ENCODE measurements at places on chromosomes 11 and 22. TPM values are rescaled to one million over a fixed set of nuclear protein-coding genes. Genes with fewer than 3 reads are reported as not detected.

GRCh38 chr11:47327025-47327424, 25.5 kb downstream of the MYBPC3 start:
- H3K4me3 ChIP-seq, result no peak overlapping the region
- no peaks in the 10 kb centered on the region for H3K27me3 ChIP-seq
- H3K4me1 ChIP-seq, result no peaks in the 10 kb centered on the region

DNA sequence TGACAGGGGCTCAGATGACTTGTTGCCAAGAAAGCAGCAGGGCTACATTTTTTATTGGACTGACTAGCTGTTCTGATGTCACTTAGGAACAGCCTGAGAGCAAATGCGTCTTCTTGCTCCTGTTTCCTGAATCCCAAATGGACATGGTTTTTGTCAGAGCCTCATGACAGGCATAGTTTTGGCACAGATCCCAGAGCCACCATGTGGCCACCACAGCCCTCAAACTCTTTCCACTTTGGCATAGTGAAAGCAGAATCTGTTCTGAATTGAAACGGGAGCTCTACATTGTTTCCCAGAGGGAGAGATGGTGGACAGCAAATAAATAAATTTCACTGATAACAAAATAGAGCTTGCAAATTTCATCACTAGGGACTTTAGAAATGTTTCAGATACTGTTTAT, 222.2 kb downstream of the C11orf87 start:
- H3K27me3 ChIP-seq, result no peaks in the 10 kb centered on the region
- H3K4me1 ChIP-seq, result no peaks in the 10 kb centered on the region
- no peaks in the 10 kb centered on the region for H3K36me3 ChIP-seq

The KCNJ5 gene
- total RNA-seq, result 299 TPM

DNA sequence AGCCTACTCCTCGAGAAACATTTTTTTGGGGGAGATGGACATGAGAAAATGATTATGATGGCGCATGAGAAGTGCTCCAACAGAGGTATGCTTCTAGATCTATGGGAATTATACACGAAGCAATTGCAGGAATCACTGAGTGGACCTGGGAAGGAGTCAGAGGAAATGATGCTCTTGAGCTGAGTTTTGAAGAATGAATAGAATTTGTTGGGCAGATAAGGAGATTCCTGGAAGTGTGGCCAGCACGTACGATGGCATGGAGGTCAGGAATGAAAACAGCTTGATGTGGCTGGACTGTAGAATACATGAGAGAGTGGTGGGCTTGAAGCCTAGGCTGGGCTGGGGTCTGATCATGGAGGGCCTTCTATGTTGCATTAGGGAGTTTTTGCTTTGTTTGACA, 31.7 kb downstream of the ADAMTS15 start:
- no peaks in the 10 kb centered on the region for H3K36me3 ChIP-seq
- no peak for DNase-seq
- H3K27me3 ChIP-seq, result no peaks in the 10 kb centered on the region
- H3K4me3 ChIP-seq, result no peak overlapping the region

The SMCO4 gene
- 64.1 TPM for total RNA-seq

GRCh38 chr11:116176484-116177005, 596.2 kb downstream of the BUD13 start:
- H3K4me1 ChIP-seq, result no peaks in the 10 kb centered on the region
- H3K27ac ChIP-seq, result no peak overlapping the region
- no peak for DNase-seq
- no peak overlapping the region for H3K4me3 ChIP-seq

The CCDC73 gene
- total RNA-seq, result 0.32 TPM

DNA sequence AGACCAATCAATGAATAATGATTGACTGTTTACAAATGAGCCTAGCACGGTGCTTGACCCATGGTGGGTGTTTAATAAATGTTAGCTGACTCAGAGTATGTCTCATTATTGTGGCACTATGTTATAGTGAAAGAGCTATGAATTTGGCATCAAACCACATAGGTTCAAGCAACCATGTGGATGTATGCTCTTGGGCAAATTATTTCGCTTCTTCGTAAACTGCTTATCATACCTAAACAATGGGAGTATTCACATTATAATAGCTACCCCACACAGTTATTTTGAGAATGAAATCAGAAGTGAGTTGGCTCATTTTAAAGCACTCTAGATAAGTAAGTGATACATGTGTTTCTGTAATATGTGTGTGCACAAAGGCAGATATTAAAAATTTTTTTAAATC, 118.7 kb upstream of the HSD17B12 start:
- H3K36me3 ChIP-seq, result no peaks in the 10 kb centered on the region
- H3K4me1 ChIP-seq, result no peaks in the 10 kb centered on the region
- DNase-seq, result no peak
- H3K27me3 ChIP-seq, result peaks cover 14% of the 10 kb centered on the region

DNA sequence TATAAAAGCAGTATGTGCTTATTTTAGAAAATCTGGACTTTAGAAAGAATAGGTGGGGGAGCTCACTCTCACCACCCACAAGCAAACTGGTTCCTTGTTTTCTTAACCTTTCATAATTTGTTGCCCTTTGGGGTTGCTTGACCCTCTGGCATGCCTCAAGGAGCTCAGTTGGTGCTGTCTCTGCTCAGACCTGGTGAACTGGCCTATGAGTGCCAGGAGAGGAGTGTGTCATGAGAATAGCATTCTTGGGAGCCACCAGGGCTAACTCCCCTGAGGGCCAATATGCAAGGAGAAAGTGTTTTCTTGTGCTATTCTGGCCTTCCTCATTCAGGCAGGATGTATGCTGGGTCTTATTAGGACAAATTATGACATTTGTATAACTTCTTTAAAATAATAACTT, 21.0 kb upstream of the AMOTL1 start:
- H3K4me3 ChIP-seq, result no peak overlapping the region
- no peaks in the 10 kb centered on the region for H3K4me1 ChIP-seq
- no peaks in the 10 kb centered on the region for H3K27me3 ChIP-seq
- no peak overlapping the region for H3K27ac ChIP-seq
- no peaks in the 10 kb centered on the region for H3K36me3 ChIP-seq

- no peaks in the 10 kb centered on the region for H3K36me3 ChIP-seq
- peaks cover 4% of the 10 kb centered on the region for H3K27me3 ChIP-seq
- DNase-seq, result no peak
- no peak within 1 kb of the TSS for H3K4me3 ChIP-seq
- no peak within 1 kb of the TSS for H3K27ac ChIP-seq
- peaks cover 20% of the 10 kb centered on the region for H3K4me1 ChIP-seq
Measured at GRCh38 chr11:119316729-119317591, at the start of gene MCAM. Gene MCAM, minus strand, starts transcription at chr11:119317130. Its CDS starts 29 bp downstream, at chr11:119317101.

DNA sequence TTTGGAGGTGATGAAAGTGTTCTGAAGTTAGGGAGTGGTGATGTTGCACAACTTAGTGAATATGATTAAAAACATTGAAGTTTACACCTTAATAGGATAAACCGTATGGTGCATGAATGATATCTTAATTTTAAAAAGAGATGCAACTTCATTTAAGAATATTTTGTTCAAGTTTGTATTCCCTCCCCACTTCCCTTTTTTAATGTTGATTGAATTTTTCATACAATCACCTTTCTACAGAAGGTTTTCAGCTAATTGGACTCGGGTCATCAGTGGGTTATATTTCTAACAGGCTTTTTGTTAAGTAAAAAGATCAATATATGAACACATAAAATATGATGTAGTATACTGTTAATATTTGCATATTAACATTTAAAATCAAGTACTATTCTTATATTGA, 72.6 kb downstream of the DDIAS start:
- peaks cover 4% of the 10 kb centered on the region for H3K4me1 ChIP-seq
- no peak overlapping the region for H3K4me3 ChIP-seq
- no peaks in the 10 kb centered on the region for H3K36me3 ChIP-seq
- no peak for DNase-seq
- H3K27ac ChIP-seq, result no peak overlapping the region
- no peaks in the 10 kb centered on the region for H3K27me3 ChIP-seq

- no peaks in the 10 kb centered on the region for H3K36me3 ChIP-seq
- H3K27me3 ChIP-seq, result no peaks in the 10 kb centered on the region
- no peaks in the 10 kb centered on the region for H3K4me1 ChIP-seq
- no peak for DNase-seq
Measured at GRCh38 chr11:59676205-59676604, 7.4 kb upstream of the PATL1 start.

The FGF4 gene
- total RNA-seq, result not detected

DNA sequence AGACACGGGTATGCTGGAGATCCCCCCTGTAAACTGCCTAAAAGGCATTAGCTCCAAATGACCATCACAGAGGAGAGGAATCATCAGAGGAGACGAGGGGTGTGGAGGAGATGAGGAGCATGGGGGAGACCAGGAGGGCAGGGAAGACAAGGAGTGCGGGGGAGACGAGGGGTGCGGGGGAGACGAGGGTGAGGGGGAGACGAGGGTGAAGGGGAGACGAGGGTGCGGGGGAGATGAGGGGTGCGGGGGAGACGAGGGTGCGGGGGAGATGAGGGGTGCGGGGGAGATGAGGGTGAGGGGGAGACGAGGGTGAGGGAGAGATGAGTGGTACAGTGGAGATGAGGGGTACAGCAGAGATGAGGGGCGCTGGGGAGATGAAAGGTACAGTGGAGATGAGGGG, 17.5 kb upstream of the GAL start:
- no peak overlapping the region for H3K27ac ChIP-seq
- peaks cover 10% of the 10 kb centered on the region for H3K27me3 ChIP-seq
- DNase-seq, result peak; percentile 39
- no peak overlapping the region for H3K4me3 ChIP-seq
- H3K4me1 ChIP-seq, result no peaks in the 10 kb centered on the region
- no peaks in the 10 kb centered on the region for H3K36me3 ChIP-seq

- H3K27ac ChIP-seq, result no peak overlapping the region
- DNase-seq, result no peak
- no peaks in the 10 kb centered on the region for H3K27me3 ChIP-seq
- no peaks in the 10 kb centered on the region for H3K4me1 ChIP-seq
- no peaks in the 10 kb centered on the region for H3K36me3 ChIP-seq
Measured at GRCh38 chr11:86116386-86116726, 47.5 kb upstream of the PICALM start.

DNA sequence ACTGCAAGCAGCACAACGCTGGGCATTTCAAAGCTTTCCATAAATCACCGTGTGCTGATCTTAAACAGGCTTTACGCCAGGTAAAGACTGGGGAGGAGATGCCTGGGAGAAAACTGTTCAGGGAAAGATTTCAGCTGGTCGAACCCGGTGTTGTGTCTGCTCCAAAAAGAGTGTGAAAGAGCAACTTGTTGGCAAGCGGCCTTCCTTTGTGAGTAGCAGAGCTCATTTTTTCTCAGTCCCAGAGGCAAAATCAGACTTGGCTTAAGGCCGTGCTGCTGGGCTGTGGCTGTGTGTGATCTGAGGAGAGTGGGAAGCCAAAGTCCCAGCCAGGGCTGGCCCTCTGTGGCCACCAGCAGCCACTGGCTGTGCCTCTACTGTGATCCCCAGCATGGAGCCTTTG, 75.7 kb upstream of the E2F8 start:
- H3K4me3 ChIP-seq, result no peak overlapping the region
- peaks cover 8% of the 10 kb centered on the region for H3K4me1 ChIP-seq
- peak; percentile 56 for DNase-seq

DNA sequence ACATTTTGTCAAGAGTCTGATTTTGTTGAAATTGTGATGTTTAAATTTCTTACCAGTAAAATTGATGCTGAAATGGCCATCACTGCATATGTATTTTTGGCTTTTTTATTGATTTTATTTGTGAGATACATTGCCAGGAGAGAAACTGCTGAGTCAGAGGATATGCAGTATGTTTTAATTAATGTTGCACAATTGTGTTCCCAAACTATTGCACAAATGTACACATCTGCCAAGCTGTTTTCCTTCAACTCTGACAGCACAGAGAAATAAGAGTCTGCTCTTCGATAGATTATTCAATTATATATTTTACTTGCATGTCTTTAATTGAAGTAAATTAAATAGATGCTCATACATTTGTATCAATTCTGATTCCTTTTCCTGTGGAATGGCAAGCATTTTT, 640.2 kb upstream of the LUZP2 start:
- no peak overlapping the region for H3K27ac ChIP-seq
- no peaks in the 10 kb centered on the region for H3K27me3 ChIP-seq
- no peak overlapping the region for H3K4me3 ChIP-seq
- H3K4me1 ChIP-seq, result no peaks in the 10 kb centered on the region
- DNase-seq, result no peak
- no peaks in the 10 kb centered on the region for H3K36me3 ChIP-seq

The SCUBE1 gene
- total RNA-seq, result 10.9 TPM

DNA sequence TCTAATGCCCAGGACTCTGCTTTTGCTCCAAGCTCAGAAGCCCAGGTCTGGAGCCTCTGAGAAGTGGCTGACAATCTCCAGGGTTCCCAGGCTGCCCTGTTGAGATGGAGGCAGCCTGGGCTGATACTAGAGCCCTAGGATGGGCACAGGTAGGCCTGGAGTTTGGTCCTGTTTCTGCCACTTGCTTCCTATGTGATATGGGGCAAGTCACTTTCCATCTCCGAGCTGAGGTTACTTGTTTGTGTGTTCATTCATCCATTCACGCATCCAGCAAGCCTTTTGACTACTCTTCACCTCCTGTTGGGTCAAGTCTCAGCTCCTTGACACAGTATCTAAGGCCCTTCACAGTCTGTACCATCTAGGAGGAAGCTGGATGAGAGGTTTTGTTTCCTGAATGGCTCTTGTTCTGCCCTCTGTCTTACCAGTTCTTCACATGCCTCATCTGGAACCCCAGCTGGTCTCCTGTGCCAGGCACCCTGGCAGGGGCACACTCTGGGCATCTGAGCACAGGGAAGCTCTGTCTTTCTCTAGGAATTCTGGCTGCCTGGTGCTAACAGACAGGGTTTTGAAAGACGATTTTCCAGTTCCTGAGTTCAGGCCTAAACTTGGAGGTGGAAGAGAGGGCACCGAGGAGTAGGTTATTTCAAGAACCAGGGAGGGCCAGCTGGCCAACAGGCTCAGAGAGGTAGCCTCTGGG, 53.2 kb upstream of the AMPD3 start:
- no peak overlapping the region for H3K4me3 ChIP-seq
- no peaks in the 10 kb centered on the region for H3K27me3 ChIP-seq

GRCh38 chr11:64989416-64989815, 7.4 kb downstream of the BATF2 start:
- peaks cover 12% of the 10 kb centered on the region for H3K4me1 ChIP-seq
- no peaks in the 10 kb centered on the region for H3K36me3 ChIP-seq
- H3K4me3 ChIP-seq, result no peak overlapping the region
- no peak for DNase-seq

The NPAS4 gene
- 0.55 TPM for total RNA-seq

The IZUMO1R gene
- total RNA-seq, result not detected

The TIMP3 gene
- 470 TPM for total RNA-seq

The CNTF gene
- total RNA-seq, result 0.83 TPM

The MYBPC3 gene
- total RNA-seq, result 2.1 TPM
